Fibroblast of lung (primary cell): ENCODE measurements at places on chromosomes 1 and 21. TPM values are rescaled to one million over a fixed set of nuclear protein-coding genes. Genes with fewer than 3 reads are reported as not detected.

The TENT5C gene
- polyA plus RNA-seq: 4.2 and 11.7 TPM in 2 replicates

The ST6GALNAC5 gene
- 0.24 and 0.37 TPM in 2 replicates for polyA plus RNA-seq

The ASH1L gene
- polyA plus RNA-seq: 16.9 and 19.4 TPM in 2 replicates

The ANGPTL7 gene
- polyA plus RNA-seq: 0.34 and 0.38 TPM in 2 replicates

The OR2G6 gene
- polyA plus RNA-seq: not detected in 2 replicates

The LCE3A gene
- not detected in 2 replicates for polyA plus RNA-seq

The NBPF10 gene
- 0.93 and 2.3 TPM in 2 replicates for polyA plus RNA-seq

The IFFO2 gene
- 7.3 and 10.4 TPM in 2 replicates for polyA plus RNA-seq

The CD1B gene
- polyA plus RNA-seq: not detected in 2 replicates

The SLC44A5 gene
- polyA plus RNA-seq: 0.03 TPM in 1 of 2 replicates, not detected in the other

The TRIM63 gene
- not detected in 2 replicates for polyA plus RNA-seq

The OPRD1 gene
- polyA plus RNA-seq: 0.01 TPM in 1 of 2 replicates, not detected in the other

The ZNF683 gene
- polyA plus RNA-seq: not detected in 2 replicates

The TGFB2 gene
- 7.1 and 29.1 TPM in 2 replicates for polyA plus RNA-seq

The UBIAD1 gene
- 7.1 and 12.9 TPM in 2 replicates for polyA plus RNA-seq

The UFC1 gene
- 154 and 168 TPM in 2 replicates for polyA plus RNA-seq

The TFF2 gene
- not detected in 2 replicates for polyA plus RNA-seq

The C1orf185 gene
- polyA plus RNA-seq: not detected in 2 replicates

The MCOLN3 gene
- 1.7 and 2.7 TPM in 2 replicates for polyA plus RNA-seq

The PTPRC gene
- polyA plus RNA-seq: 0.07 and 0.11 TPM in 2 replicates

The IL19 gene
- polyA plus RNA-seq: not detected in 2 replicates

The CRP gene
- polyA plus RNA-seq: not detected in 2 replicates

The CHIT1 gene
- not detected in 2 replicates for polyA plus RNA-seq

The HSF2BP gene
- polyA plus RNA-seq: 0.60 and 0.70 TPM in 2 replicates

The LRRC71 gene
- polyA plus RNA-seq: 0.16 and 1.8 TPM in 2 replicates

The RAP1A gene
- 74.1 and 99.5 TPM in 2 replicates for polyA plus RNA-seq

The TMEM61 gene
- not detected in 2 replicates for polyA plus RNA-seq

The SPRR2E gene
- not detected in 2 replicates for polyA plus RNA-seq

The CELA2B gene
- not detected in 2 replicates for polyA plus RNA-seq

The NFASC gene
- 13.4 and 24.8 TPM in 2 replicates for polyA plus RNA-seq

The FNBP1L gene
- polyA plus RNA-seq: 4.1 and 8.7 TPM in 2 replicates

The PADI4 gene
- not detected in 2 replicates for polyA plus RNA-seq

The DNAJC16 gene
- polyA plus RNA-seq: 15.3 and 18.9 TPM in 2 replicates

The LRRN2 gene
- not detected in 2 replicates for polyA plus RNA-seq

The PPIAL4G gene
- polyA plus RNA-seq: not detected in 2 replicates

The RIIAD1 gene
- not detected in 2 replicates for polyA plus RNA-seq

The PCP4L1 gene
- not detected in 2 replicates for polyA plus RNA-seq

The FMN2 gene
- polyA plus RNA-seq: 8.0 and 15.2 TPM in 2 replicates
